Cortex of kidney (tissue), 1 donor: ENCODE measurements at places on chromosomes 2 and 18.

DNA sequence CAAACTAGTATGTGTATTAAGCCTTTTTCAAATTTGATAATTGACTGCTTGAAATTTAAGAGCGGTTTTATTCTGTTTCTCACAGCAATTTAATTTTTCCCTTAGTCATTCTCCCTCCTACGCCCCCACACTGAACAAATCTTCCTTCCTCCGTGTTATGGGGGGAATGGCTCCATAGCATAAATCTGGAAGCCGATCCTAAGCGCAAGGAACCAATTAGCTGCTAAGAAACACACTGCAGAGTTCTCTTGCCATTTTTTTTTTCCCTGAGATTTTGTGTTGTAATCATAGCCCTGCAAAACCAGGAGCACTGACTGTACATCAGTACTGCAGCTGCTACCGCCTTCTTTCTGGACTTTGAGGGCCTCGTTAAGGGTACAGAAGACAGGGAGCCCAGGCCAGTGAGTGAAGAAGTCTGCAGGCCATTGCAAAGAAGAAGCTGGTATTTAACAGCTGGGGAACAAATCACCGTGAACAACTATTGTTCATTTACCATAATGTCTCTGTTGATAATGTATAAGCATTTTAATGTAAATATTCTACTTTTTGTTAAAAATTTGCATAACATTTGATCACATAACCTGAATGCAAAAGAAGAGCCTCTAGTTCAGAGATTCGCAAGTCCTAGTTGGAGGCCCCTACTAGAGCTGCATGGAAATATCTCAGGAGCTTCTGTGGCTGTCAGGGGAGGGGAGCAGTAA lies 264.0 kb downstream of the LRATD1 start:
- no peak for DNase-seq

DNA sequence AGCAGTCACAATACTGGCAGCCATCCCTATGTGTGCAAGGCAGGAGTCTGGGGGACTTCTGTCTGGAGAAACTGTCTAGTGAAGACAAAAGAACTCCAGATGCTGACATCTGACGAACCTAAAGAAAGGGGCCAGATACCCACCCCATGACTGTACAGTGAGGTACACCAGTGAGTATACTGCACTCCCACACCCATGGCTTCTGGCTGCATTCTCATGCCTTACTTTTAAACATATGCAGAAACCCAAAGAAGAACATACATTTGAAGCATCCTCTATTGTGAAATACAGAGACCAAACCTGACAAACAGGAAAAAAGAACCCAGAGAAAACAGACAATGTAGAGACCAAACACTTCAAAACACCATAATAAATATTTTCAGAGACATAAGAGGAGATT lies 102.2 kb downstream of the ACTR3 start:
- DNase-seq, result no peak

- DNase-seq, result no peak
Measured at GRCh38 chr2:188720811-188721605, 253.2 kb upstream of the COL3A1 start.

DNA sequence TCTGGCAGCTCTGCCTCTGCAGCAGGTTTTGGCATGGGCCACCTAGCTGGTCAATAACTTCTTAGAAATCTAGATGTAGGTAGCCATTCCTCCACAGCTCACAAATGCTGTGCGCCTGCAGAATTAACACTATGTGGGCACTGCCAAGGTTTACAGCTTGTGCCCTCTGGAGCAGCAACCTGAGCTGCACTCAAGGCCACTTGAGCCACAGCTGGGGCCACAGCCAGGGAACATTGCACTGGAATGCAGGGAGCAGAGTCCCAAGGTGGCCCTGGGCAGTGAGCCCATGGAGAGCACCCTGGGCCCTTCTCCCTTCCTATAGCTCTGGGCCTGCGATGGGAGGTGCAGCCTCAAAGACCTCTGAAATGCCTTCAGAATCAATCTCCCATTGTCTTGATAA lies 365.3 kb downstream of the SATB2 start:
- DNase-seq, result no peak

DNA sequence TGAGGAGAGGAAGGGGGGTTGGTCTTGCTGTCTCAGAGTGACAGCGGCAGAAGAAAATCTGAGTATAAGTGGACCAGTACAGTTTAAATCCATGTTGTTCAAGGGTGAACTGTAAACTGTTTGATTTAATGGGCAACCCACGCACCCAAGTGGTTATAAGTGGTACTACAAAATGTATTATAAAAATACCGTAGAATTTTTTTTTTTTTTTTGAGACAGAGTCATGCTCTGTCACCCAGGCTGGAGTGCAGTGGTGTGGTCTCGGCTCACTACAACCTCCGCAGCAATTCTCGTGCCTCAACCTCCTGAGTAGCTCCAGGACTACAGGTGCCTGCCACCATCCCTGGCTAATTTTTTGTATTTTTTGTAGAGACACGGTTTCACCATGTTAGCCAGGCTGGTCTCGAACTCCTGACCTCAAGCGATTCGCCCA lies 2.1 kb upstream of the CHCHD5 start:
- DNase-seq, result no peak

- DNase-seq, result no peak
Measured at GRCh38 chr2:43541165-43541564, 54.7 kb downstream of the THADA start.

GRCh38 chr18:48260237-48260636 lies 148.9 kb downstream of the ZBTB7C start:
- no peak for DNase-seq

DNA sequence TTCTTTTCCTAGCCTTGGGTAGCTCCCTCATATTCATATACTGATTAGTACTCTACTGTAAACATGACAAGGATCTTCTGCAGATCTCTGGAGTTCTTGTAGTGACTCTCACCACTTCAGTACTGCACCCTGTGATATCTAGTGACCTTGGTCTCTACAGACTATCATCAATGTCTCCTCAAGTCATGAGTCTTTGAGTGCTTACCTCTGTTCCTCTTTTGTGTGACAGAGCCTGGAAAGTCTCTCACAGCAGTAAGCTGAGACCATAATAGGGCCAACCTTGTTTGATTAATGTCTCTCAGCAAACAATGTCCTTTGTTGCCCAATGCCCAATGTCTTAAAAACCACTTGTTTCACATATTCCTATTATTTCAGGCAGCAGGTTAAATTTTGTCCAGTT lies 34.2 kb upstream of the BAZ2B start:
- DNase-seq, result no peak
